ENCODE measurements at places on chromosomes 7 and 10.

- no peak for DNase-seq
These were observed 89.1 kb downstream of the TNS3 start for GRCh38 chr7:47492716-47493325.

DNA sequence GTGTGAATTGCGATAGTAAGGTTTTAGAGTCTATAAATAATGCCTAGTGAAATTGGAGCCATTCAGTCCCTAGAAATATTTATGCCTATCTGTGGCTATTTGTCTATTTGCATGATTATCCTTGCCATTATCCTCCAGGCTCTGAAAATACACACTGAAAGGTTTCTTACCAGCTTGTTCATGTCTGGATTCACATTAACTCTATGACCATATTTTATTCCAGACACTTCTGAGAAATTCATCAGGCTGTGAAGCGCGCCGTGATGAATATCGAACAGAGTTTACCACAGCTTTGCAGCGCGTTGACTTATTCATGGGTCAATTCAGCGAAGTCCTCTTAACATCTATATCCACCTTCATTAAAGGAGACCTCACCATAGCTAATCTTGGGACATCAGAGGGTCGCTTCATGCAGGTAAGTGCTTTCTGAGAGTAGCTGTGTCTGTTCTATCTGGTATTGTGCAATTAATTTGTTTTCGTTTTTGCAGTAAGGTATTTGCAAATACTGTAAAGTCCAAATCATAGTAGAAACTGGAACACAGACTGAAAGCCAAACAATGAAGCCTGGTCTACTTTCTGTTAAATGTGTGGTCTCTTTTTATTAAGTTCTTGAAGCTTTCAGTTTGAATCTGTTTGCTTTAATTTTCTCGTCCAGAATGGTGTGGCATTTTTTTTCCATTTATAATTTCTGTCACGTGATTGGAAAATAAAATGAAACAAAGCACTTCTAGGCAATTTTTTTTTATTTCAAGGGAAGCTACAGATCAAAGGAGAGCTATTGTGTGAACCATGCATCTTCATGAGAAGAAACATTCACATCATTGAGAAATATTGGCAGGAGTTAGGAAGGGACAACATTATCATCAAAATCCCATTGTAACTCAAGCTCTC, 59.7 kb downstream of the MET start:
- no peak for DNase-seq

DNA sequence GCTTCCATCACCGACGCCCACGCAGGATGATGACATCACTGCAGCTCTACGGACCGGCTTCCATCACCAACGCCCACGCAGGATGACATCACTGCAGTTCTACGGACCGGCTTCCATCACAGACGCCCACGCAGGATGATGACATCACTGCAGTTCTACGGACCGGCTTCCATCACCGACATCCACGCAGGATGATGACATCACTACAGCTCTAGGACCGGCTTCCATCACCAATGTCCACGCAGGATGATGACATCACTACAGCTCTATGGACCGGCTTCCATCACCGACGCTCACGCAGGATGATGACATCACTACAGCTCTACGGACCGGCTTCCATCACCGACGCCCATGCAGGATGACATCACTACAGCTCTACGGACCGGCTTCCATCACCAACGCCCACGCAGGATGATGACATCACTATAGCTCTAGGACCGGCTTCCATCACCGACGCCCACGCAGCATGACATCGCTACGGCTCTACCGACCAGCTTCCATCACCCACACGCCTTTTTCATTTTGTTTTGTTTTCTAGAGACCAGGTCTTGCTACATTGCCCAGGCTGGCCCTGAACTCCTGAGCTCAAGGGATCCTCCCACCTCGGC, 29.5 kb downstream of the GPER1 start:
- no peak for DNase-seq

GRCh38 chr7:106057962-106058927, 53.9 kb downstream of the SYPL1 start:
- DNase-seq = no peak

DNA sequence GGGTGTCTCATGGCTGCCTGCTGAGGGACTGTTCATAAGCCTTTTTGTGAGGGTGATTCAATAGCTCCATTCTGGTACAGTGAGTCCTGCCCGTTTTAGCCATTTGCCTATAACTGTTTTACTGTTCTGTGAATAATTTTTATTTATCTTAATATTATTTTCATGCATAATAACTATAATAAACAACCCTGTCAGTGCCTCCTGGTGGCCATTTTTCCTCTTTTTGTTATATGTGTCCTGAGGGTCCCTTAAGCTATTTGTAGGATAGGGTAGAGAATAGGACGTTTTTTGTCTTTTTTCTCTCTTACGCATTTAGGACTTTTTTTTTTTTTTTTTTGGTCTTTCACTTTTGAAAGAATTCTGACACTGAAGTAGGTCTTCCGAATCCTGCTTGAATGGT, 2.9 kb downstream of the C1QL3 start:
- DNase-seq = no peak
